ENCODE measurements at places on chromosomes 6 and 20.

GRCh38 chr6:146866731-146867414 lies 268.1 kb downstream of the ADGB start:
- DNase-seq: no peak

- DNase-seq: no peak
Measured at GRCh38 chr6:71262914-71263313, 25.7 kb upstream of the OGFRL1 start.

DNA sequence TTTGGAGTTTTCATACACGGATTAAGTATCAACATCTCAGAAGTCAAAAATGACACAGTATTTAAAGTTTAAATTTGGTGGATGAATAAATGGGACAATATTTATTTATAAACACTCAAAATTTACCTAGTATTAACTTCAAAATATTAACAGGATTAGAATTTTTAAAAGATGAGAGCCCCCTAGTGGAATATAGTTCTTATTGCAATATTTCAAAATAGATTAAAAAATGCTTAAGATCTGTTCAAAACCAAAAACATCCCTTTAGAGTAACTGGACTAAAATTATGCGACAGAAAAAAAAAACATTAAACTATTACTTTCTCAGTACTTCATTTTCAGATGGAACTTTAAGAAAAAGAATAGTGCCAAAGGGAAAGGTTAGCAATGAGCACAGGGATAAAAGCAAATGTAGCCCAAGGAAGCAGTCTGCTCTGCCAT lies 56.6 kb downstream of the SNX14 start:
- DNase-seq: no peak

- no peak for DNase-seq
Measured at GRCh38 chr6:10175362-10175761, 239.5 kb downstream of the TFAP2A start.

DNA sequence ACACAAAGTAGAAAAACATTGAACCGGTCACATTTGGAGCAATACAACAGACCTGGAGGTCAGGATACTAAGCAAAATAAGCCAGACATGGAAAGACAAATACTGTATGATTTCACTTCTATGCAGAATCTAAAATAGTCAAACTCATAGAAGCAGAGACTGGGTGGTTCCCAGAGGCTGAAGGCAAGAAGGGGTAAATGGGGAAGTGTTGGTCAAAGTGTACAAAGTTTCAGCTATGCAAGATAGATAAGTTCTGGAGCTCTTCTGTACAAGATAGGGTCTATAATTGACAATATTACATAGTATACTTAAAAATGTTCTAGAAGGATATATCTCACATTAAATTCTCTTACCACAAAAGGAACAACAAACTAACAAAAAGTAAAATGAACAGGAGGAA lies 70.3 kb downstream of the TMEM244 start:
- no peak for DNase-seq

GRCh38 chr6:38808039-38808438 lies 92.9 kb downstream of the DNAH8 start:
- DNase-seq: no peak

DNA sequence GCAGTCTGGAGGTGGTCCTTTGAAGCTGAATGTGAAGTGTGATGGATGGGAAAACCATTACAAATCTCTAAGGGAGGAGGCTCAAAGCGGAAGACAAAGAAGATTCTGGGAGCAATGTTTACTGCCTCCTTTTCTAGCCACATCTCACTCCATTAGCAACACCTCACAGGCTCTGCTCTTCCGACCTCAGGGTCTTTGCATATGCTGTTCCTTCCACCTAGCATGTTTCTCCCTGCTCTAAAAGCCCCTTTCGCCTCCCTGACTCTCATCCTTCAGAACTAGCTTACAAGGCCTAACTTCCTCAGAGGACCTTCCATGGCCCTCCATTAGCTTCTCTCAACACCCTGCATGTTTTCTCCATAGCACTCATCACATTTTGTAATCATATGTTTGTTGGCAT lies 4.6 kb upstream of the TCP11 start:
- DNase-seq: no peak

GRCh38 chr6:170280689-170281045 lies 10.2 kb downstream of the DLL1 start:
- no peak for DNase-seq

DNA sequence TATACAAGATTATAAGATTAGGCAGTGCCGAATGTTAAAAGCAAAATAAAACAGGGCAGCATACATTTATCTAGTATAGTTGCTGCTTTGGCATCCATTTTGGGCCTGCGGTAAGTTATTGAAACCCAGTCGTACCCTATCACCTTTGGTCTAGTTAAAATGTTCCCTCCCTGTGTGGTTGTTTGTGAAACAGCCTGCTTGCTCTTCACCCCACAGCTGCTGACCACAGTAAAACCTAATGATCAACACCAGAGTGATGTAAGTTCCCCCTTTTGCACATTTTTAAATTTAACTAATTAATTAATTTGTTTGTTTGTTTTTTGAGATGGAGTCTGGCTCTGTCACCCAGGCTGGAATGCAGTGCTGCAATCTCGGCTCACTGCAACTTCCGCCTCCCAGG lies 50.3 kb upstream of the TXNDC5 start:
- no peak for DNase-seq

GRCh38 chr6:32974016-32974333 lies 5.6 kb downstream of the BRD2 start:
- no peak for DNase-seq

GRCh38 chr20:38165966-38166702 lies 1.1 kb upstream of the TGM2 start:
- DNase-seq: no peak

DNA sequence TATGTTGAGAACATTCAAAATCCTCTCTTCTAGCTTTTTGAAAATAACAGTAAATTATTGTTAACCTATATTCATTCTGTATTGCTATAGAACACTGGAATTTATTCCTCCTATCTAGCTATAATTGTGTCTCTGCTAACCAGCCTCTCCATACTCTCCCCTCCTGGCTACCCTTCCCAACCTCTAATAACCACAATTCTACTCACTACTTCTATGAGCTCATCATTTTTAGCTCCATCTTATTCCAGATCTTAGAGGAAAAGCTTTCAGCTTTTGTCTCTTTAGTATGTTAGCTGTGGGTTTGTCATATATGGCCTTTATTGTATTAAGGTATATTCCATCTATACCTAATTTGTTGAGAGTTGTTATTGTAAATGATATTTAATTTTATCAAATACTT lies 108.8 kb downstream of the AIG1 start:
- DNase-seq: no peak

DNA sequence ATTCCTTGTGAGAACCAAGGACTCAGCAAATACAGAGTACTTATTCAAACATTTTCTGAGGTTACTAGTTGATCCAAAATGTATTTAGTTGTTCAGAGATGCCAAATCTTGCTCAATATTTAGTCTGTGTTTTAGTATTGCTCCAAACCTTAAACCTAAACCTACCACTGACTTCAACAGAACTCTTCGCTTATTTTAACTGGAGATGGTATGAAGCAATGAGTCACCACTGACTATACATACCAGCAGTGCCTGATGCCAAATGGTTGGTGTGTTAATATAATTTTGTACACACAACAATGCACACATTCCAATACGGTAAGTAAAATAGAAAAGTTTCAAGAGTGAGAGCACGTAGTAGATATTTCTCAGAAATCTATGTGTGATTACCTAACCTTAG lies 1.9 kb upstream of the SPTLC3 start:
- DNase-seq: no peak

DNA sequence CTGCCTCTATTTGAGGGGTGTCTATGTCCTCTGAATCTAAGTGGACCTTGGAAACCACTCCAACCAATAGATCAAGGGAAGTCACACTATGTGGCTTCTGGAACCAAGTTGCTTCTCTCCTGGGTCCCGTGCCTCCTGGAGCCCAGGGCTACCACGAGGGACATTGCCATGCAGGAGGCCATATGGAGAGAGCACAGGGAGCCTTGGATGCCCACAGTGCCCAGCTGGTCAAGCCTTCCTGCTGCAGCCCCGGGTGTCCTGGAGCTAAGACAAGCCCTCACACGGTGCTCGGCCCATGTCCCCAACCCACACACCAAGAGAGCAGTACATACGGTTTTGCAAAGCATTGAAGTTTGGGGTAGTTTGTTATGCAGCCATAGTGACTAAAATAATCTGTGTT lies 231.6 kb downstream of the SYNDIG1 start:
- no peak for DNase-seq

DNA sequence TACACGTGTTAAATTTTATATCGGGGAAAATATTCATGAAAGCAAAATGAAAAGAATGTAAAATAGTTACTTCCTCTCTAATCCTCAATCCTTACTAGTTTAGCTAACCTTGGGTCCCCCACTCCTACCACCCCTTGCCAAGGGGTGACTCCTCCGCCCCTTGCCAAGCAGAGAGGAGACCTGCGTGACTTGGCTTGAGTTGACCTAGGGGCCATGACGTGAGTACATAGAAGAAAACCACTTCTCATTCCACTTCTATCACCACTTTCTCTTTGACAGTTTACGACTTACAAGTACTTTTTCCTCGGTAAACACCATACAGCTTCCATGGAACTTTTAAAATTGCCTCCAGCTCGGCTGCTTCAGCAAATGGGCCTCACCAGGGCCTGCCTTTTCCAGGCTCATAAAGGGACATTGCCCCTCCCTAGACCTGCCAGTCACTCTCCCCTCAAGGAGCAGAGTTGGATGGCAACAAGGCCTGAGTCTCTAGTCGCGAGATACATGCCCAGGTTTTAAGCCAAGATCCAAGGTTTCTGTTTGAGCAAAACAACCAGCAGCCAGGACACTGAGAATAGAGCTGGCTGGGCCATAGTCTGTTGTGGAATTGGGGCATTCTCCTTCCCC lies 29.9 kb downstream of the SDCBP2 start:
- DNase-seq: no peak

- no peak for DNase-seq
Measured at GRCh38 chr6:149031201-149031858, 284.5 kb downstream of the UST start.

- no peak for DNase-seq
Measured at GRCh38 chr20:44418069-44418905, 57.4 kb upstream of the TTPAL start.

DNA sequence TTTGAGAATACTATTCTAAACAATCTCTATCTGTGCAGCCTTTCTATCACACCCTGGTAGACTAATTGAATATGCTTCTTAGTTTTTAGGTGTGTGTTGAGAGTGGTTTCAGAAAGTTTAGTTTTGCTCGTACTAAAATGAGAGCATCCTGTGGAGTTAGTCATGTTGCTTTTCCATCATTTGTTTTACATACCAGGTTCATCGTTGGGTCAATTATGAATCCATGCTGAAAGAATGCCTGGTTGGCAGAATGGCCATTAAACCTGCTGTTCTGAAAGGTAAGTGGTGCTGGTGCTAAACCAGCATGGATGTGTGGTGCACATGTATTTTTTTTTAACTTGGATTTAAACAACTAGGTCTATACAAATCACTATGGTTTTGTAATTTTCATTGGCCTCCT lies 49.3 kb downstream of the CYB5R4 start:
- DNase-seq: no peak

DNA sequence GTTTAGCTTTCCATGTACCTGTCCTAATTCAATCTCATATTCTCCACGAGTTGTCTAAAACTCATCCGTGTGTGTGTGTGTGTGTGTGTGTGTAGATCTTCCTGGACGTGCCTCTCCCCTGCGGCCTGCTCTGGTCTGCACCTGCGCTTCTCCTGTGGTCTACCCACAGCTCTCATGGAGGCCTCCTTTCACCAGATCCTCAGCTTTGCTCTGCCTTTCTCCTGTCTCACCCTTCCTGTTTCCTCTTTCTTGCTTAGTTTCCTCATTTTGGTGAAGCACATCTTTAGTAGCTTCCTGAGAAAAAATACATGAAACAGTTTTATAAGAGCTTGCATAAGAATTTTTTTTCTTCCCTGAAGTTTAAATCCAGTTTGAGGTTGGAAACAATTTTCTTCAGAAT lies 18.1 kb downstream of the SLX4IP start:
- no peak for DNase-seq

DNA sequence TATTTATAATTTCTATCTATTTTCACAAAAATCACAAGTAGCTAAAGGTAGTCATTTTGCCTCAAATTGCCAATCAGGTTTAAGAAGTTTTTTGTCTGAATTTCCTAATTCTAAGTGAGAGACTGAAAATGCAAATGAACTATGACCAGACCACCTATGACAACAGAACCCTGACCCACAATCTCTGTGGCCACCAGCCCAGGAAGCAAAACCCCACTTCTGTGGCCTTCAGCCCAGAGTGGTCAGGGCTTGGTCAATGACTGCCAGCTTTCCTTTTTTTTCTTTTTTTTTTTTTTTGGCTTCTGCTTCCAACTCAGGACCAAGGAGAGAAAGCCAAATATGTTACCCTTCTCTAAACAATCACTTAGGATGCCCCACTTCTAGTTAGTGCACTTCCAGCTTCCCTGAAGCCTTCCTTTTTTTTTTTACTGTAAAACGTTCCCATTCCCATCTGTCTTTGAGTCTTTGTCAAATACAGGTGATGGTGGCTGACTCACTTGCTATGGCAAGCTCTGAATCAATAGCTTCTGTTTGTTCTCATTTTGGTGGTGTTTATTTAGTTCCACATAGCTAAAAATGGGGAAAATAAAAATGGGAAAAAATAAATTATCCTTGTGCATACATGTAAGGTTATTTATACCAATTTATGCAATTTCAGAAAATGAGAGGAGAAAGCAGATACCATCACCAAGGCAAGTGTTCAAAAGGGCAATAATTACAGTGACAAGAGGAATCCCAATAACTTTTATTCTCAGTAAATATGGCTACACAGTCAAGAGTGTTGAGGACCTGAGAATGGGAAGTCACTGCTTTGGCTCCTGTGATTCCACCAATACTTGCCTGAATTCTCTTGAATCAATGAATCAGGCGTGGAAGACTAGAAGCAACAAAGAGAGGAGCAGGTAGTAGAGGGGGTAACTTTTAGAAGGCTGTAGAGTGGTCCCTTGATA lies 170.3 kb upstream of the PDE7B start:
- DNase-seq: no peak

GRCh38 chr6:109342506-109342905 lies 39.8 kb downstream of the CD164 start:
- DNase-seq: no peak

GRCh38 chr6:132604635-132605152 lies 15.2 kb upstream of the TAAR5 start:
- DNase-seq: no peak

DNA sequence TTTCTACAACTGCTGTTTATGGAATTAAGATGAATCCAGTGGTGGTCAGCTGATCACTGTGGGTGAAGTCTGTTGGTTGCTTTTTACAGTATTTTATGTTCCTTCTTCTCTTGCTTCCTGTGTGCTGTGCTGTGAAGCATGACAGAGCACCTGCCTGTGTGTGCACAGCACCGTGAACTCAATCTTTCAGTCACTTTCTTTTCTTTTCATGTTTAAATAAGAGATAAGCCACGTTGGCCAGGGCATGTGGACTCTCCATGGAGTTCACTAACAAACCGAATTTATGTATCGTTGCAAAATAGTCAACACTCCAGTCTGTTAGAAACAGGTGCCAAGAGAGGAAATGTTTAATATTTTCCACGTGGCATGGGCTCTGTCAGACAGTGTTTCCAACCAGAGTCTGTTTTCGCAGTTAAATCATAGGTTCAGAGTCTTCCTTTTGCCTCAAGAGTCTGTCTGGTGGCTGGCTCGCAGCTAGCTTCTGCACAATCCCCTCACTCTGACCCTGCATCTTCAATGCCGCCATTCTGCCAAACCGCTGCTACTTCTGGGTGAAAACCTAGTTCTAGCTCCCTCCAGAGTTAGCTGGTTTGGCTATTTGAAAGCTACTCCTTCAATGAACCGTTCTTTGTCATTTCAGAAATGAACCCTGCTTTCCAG lies 73.2 kb downstream of the QRSL1 start:
- DNase-seq: no peak

- DNase-seq: no peak
Measured at GRCh38 chr6:54071821-54072340, 39.4 kb upstream of the MLIP start.

- no peak for DNase-seq
Measured at GRCh38 chr6:152110886-152111820, 303.7 kb downstream of the ESR1 start.
